Cardiac muscle cell (in vitro differentiated cells and primary cell): ENCODE measurements at places on chromosomes 11 and 22. TPM values are rescaled to one million over a fixed set of nuclear protein-coding genes. Genes with fewer than 3 reads are reported as not detected.

DNA sequence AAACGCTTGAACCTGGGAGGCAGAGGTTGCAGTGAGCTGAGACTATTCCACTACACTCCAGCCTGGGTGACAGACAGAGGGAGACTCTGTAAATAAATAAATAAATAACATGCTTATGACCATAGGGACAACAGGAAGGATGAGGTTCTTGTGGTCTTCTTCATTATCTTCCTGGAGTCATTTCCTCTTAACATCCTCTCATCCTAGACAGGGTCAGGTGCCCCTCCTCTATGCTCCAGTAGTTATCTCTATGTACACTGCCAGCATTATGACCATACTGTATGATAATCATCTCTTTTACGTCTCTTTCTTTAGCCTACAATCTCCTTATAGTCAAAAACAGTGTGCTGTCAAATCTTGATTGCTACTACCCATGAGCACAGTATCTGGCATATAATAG, 17.7 kb downstream of the RAB30 start:
- DNase-seq, result no peak

- no peak for DNase-seq
These were observed 179.2 kb downstream of the DBX1 start for GRCh38 chr11:19980957-19981669.

DNA sequence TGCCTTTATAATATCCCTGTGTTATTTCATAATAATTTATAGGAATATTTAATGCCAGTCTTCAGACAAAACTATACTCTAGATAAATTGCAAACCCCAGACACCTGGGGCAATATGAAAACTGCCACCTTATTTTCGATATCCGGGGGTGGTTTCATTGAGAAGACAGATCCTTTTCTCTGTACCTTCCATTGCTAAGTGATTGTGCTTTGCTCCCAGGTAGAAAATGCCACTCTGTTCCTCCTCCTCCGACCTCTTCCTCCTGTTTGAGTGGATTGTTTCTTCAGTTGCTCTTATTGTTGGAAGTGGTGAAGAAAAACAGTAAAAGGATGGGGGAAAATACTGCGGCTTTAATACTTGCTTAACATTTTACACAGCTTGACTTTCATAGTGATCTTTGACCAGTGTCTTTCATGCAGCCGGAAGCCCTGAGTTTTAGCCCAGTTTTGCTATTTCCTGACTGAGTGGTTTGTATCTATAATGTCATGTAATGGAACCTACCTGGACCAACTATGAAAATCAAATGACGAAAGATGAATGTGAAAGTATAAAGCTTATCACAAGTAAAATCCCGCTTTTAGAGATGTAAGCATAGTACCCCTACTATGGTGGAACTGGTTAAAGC, 5.6 kb upstream of the GRIK4 start:
- no peak for DNase-seq

DNA sequence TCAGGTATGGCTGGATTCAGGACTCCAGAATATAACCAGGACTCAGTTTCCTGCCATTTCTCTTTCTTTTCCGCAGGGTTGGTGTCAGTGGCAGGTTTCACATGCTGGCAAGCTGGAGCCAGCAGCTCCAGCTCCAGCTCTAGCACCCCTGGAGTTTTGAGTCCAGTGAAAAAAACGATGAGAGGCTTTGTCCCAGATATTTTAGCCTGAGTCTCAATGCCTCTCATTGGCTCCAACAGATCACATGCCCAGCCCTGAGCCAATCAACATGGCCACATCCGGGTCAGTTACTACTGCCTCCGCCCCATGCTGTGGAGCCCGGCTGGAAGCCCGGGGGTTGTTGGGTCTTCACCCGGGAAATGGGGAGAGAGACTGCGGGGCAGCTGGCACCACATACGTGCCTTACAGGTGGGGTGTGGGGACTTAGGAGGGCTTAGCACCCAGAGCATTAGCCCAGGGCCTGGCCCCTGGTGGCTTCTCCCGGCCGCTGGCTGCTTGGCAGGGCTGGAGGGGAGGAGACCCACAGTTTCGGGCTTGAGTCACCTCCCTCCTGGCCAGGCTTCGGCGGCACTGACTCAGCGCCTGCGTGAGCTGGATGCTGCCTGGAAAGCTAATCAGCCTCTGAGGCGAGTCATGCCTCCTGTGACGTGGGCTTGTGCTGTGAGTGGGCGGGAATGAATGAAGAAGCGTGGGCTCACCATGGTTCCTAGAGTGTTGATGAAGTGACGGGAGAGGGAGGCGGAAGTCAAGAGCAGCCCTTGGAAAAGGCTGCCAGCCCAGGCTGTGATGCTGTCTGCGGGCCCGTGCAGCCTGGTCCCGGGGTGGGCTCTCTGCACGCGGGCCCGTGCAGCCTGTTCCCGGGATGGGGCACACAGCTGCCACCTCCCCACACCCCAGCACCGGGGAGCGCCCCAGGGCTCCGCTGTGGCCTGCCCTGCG, 15.3 kb upstream of the MRTFA start:
- DNase-seq, result peak; percentile 28

The SPTBN2 gene
- 23.1 and 27.4 TPM in 2 replicates for total RNA-seq

The PSMA1 gene
- total RNA-seq, result 88.9 and 133 TPM in 2 replicates
